ENCODE measurements at places on chromosomes 4 and X.

GRCh38 chrX:50980251-50980650 is 69.7 kb downstream of the BMP15 start:
- no peak for DNase-seq

GRCh38 chr4:3473181-3473950 is 10.3 kb downstream of the DOK7 start:
- no peak for DNase-seq

DNA sequence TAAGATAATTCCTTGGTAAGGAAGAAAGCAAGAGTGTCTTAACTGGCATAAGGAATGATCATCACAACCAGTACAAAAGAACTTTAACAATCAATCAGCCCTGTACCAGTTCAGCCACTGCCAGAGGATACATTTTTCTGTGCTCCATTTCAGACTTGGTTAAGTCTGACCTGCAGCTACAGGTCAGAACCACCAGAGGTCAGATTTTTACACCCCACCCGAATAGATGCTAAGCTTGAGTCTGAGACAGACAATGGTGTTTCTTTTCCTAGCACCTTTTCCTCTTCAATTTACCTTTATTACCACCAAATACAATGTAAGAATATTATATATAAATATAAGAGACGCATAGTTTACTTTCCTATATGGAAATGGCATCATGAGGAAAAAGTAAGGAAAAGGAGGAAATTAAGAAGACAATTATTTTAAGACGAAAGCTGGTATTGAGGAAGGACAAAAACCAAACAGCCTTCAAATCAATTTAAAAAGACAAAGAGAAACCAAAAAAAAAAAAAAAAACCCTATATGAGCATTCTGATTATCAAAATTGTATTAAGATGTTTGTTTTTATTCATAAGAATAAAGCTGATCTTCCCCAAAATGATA is 215.3 kb upstream of the TTC29 start:
- DNase-seq: no peak

DNA sequence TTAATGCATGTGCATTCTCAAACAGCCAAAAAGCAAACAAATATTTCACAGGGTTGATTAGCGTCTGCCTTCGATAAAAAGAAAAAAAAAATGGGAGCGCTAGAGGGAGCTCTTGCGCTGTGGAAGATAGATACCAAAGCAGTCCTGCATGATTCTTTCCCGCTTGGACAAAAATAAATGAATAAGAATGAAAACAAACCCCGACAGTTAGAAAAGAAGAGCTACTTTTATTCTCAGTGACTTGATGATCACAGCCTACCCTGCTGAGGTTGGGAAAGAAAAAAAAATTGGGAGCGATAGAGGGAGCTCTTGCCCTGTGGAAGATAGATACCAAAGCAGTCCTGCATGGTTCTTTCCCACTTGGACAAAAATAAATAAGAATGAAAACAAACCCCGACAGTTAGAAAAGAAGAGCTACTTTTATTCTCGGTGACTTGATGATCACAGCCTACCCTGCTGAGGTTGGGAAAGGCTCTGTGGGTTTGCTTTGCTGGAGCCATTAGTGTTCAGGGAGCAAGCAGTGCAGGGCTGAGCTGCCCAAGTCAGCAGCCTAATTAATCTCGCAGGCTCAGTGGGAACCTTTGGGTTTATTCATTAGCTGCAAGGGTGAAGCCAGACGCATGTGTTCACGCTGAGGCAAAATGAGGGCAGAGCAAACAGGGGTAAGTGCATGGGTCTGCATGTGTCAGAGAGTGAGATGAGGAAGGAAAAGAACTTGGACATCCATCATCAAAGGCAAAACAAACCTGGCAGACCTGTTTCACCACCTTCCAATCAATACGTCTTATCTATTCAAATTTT is 249.3 kb upstream of the PRKX start:
- DNase-seq: no peak

DNA sequence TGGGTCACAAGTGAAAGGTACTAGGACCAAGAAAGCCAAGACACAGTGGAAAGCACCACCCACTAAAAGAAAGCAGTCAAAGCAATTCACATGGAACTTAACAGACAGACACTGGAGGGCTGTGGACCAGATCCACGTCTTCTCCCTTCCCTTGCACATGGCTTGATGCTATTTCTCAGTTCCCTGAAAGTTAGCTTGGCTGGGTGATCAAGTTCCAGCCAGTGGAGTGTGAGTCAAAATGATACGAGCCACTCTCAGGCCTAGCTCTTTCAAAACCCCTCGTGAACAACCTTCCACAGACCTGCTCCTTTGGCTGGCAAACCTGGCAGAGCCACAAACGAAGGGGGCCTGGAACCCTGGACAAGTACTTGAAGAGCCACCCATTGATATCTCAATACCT is 52.0 kb downstream of the RELL1 start:
- DNase-seq: no peak

DNA sequence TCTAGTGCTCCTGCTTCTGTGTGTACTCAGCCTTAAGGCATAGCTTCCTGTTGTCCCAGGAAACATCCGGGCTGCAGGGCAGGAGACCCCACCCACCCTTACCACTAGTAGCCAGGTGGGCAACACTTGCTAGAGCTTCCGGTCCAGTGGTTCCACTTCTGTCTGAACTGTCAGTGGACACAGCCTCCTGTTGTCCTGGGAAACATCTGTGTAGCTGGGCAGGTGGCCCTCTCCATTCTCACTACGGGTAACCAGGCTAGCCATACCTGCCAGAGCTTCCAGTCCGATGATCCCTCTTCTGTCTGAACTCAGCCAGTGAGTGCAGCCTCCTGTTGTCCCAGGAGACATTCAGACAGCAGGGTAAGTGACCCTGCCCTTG is 372.2 kb downstream of the INPP4B start:
- no peak for DNase-seq

DNA sequence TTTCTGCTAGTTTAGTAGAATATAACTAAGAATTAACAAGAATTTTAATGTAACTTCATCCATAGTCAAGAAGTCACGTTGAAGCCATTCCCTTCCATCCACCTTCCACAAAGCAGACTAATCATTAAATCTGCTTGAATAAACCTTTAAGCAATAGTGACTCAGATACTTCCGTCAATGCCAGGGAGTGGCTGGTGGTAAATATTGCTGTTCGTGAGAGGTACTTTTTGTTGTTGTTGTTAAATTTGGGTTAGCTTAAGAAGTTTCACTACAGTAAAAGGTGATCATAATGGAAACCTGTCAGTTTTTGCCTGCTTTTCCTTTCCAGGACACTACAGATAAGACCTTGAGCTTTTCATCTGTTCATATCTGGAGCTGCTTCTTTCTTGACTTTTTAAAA is 316.3 kb downstream of the TMA16 start:
- DNase-seq: no peak

Measured in effector CD4-positive, alpha-beta T cell (primary cell).